Spleen (tissue), 13 donors: ENCODE measurements at places on chromosomes 1 and 21. TPM values are rescaled to one million over a fixed set of nuclear protein-coding genes. Genes with fewer than 3 reads are reported as not detected.

The SPRR2B gene
- total RNA-seq = not detected

- H3K4me1 ChIP-seq = peaks cover 25% of the 10 kb centered on the region
- DNase-seq = peak; percentile 70
- H3K27me3 ChIP-seq = no peaks in the 10 kb centered on the region
- no peak overlapping the region for H3K4me3 ChIP-seq
- peaks cover 7% of the 10 kb centered on the region for H3K36me3 ChIP-seq
Observed at GRCh38 chr21:45867041-45867666, 114.4 kb upstream of the COL6A1 start.

GRCh38 chr1:220274251-220274855, 2.1 kb upstream of the RAB3GAP2 start:
- no peak for DNase-seq
- H3K27ac ChIP-seq = no peak overlapping the region
- no peak overlapping the region for H3K4me3 ChIP-seq
- H3K27me3 ChIP-seq = no peaks in the 10 kb centered on the region
- peaks cover 33% of the 10 kb centered on the region for H3K4me1 ChIP-seq

DNA sequence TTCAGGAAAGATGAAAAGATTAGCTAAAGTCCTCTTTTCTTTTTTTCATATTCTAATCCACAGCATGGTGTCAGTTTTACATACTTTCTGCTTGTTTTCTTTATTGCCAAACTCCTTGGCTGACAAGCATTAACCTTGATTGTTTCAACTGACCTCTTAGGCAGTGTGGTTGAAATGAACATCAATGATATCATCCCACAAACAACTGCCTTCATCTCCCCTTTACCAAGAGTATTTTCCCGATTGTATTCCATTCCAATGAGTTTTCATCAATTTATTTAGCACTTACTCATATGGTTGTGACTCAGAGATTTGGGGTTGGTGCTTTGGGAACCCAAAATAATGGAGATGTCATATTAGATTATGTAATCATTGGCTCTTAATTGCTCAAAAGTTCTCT, 71.8 kb downstream of the SPAG17 start:
- H3K36me3 ChIP-seq = no peaks in the 10 kb centered on the region
- DNase-seq = no peak

- no peaks in the 10 kb centered on the region for H3K27me3 ChIP-seq
- no peaks in the 10 kb centered on the region for H3K4me1 ChIP-seq
- H3K27ac ChIP-seq = no peak overlapping the region
- no peaks in the 10 kb centered on the region for H3K36me3 ChIP-seq
- DNase-seq = peak; percentile 72
Observed at GRCh38 chr21:45990741-45991605, 9.4 kb downstream of the COL6A1 start.

- no peak for DNase-seq
- no peaks in the 10 kb centered on the region for H3K36me3 ChIP-seq
- H3K4me3 ChIP-seq = no peak overlapping the region
Observed at GRCh38 chr21:32966120-32966519, 59.6 kb upstream of the OLIG2 start.

GRCh38 chr1:29543586-29543985, 307.3 kb downstream of the PTPRU start:
- no peaks in the 10 kb centered on the region for H3K4me1 ChIP-seq
- no peaks in the 10 kb centered on the region for H3K27me3 ChIP-seq
- DNase-seq = peak; percentile 58
- no peak overlapping the region for H3K4me3 ChIP-seq
- H3K27ac ChIP-seq = peak overlapping the region; percentile 12

DNA sequence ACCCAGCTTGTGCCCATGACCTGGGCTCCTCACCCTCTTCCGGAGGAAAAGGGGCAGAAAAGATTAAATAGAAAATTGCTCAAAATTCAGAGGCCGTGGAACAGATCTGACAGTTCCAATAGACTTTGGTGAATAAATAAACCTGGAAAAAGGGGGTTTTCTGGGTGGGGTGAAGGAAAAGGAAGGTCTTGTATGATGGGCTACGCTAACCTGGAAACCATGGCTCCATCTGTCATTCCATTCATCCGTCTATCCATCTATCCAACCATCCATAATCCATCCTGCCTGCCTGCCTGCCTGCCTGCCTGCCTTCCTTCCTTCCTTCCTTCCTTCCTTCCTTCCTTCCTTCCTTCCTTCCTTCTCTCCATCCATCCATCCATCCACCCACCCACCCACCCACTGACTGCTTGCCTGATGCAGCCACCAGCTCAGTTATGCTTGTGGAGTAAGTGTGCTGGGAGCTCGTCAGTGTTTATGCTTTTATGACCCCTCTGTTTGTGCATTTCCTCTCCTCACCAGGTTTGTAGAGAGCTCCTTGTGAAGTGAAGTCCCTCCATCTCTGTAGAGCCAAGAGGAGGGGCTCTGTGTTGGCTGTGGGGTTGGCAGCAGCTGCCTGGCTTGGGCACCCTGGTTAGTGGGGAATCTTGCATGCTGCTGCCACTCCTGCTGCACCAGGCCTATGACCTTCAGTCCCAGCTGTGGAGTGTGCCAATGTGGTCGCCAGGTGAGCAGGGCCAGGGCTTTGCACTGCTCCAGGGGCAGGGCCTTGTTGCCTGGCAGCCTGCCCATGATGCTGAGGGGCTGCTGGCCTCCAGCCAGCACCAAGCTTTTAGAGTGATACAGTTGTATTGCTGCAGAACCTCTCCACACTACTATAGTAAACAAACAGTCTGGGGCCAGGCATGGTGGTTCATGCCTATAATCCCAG, 16.0 kb upstream of the POU3F1 start:
- no peaks in the 10 kb centered on the region for H3K4me1 ChIP-seq
- no peak overlapping the region for H3K4me3 ChIP-seq
- no peak overlapping the region for H3K27ac ChIP-seq
- no peaks in the 10 kb centered on the region for H3K27me3 ChIP-seq
- DNase-seq = no peak

GRCh38 chr1:2429780-2430591, 17.6 kb upstream of the PEX10 start:
- peaks cover 18% of the 10 kb centered on the region for H3K27me3 ChIP-seq
- no peak for DNase-seq
- H3K36me3 ChIP-seq = no peaks in the 10 kb centered on the region
- no peaks in the 10 kb centered on the region for H3K4me1 ChIP-seq

DNA sequence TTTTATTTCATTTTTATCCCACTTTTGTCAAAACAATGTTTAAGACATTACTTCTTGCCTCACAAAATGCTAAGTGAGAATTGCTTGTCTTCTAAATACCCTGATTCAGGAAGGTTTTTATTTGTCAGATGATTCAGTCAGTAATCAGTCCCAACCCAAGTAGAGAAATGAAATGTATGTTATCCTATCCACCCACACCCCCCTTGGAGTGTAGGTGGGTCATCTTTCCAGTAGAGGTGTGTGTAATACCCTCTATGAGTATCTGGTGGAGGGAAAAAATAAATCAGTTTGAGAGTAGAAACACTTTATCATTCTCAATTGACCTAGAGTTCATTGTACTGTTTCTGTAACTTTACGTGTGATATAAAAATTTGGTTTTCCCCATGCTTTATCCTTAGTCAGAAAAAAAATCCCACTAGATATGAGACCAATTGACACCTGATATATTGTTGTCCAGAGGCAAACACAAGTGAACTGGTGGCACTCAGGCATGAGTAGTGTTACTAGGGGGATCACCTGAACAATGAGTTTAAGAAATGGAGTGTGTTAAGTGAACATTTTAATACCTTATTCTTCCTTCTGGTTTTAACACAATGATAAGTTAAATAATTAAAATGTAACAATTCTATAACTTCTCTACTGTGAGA, 153.8 kb upstream of the C1orf105 start:
- no peaks in the 10 kb centered on the region for H3K4me1 ChIP-seq
- H3K4me3 ChIP-seq = no peak overlapping the region
- H3K27ac ChIP-seq = no peak overlapping the region
- no peak for DNase-seq
- no peaks in the 10 kb centered on the region for H3K36me3 ChIP-seq

DNA sequence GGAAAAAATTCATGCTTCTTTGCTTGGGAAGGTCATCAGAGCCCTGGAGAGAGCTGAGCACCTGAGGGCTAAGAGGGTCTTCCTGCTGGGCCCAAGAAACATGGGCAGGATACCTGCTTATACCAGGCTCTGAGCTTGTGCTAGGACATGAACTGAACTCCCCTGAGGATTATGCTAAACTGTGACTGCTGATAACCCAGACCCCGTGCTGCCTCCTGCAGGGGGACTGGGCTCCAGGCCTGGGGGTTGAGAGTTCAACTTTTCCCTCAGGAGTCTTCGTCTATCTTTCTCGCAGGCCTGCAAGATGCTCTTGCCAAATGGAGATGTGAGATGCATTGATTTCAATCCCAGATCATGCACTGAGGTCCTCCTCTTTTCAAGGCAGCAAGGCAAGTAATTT, 368.5 kb downstream of the HHAT start:
- H3K36me3 ChIP-seq = no peaks in the 10 kb centered on the region
- DNase-seq = no peak
- H3K4me3 ChIP-seq = no peak overlapping the region
- no peaks in the 10 kb centered on the region for H3K27me3 ChIP-seq
- no peaks in the 10 kb centered on the region for H3K4me1 ChIP-seq
